ENCODE measurements at places on chromosomes 6 and 20.

DNA sequence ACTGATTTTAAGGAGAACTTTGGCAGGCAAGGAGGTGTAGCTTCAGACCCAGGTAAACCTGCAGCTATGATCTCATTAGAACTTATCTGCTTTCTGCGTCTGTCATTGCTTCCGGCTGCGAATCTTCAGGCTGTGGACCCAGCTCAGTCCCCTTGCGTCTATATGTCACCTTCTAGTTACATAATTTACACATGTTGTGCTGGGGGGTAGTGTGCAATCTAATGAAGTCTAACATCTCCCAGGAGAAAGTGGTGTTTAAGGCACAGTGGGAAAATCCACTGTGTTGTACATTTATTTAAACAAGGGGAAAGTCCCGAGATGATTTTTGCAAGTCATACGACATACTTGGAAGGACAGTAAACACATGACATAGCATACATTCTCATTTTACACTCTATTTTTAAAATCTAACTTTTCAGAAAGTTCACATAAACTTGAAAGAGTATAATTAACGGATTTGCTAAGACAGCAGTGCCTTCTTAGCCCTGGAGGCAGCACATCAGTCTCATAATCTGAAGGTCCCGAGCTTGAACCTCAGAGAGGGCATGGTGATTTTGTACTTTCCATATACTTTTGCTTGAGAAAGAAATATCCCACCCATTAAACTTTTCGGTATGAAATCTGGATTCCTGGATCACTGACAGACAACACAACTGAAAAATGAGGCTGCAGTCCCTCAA lies 35.2 kb downstream of the GPX6 start:
- DNase-seq: no peak

DNA sequence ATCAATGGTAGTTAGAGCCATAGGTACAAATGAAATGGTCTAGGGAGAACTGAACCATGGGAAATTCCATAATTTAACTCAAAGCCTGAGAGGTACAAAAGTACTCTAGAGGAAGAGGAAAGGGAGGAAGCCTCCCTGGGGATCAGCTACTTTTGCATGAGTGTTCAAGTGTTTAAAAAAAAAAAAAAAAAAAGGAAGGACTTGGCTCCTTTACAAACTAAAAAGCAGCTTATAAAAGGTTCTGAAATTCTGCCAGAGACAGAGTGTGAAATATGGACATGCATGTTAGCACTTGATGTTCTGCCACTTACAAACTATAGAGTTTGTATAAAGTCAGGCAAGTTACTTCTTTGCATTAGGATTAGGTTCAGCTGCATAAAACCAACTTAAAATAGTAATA lies 290.0 kb downstream of the TBC1D7 start:
- no peak for DNase-seq

DNA sequence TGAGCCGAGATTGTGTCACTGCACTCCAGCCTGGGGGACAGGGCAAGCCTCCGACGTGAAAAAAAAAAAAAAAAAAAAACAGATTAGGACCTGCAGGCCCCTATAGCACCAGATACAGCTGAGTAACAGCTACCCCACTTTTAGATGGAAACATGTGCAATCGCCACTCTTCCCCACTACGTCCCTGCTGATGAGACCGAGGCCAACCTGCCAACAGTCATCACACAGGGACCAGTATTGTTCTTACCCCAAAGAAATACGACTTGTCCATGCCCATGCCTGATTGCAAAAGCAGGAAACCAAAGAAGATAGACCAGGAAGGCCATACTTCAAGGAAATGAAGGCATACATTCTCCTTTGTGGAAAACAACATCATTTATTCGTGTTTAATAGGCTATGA lies 45.8 kb downstream of the ZMYND8 start:
- no peak for DNase-seq

GRCh38 chr20:2801286-2801728 lies 880 bp upstream of the CPXM1 start:
- no peak for DNase-seq

- DNase-seq: no peak
Measured at GRCh38 chr20:6882561-6883291, 115.2 kb downstream of the BMP2 start.

GRCh38 chr20:18176318-18176785 lies 38.7 kb downstream of the KAT14 start:
- DNase-seq: no peak

DNA sequence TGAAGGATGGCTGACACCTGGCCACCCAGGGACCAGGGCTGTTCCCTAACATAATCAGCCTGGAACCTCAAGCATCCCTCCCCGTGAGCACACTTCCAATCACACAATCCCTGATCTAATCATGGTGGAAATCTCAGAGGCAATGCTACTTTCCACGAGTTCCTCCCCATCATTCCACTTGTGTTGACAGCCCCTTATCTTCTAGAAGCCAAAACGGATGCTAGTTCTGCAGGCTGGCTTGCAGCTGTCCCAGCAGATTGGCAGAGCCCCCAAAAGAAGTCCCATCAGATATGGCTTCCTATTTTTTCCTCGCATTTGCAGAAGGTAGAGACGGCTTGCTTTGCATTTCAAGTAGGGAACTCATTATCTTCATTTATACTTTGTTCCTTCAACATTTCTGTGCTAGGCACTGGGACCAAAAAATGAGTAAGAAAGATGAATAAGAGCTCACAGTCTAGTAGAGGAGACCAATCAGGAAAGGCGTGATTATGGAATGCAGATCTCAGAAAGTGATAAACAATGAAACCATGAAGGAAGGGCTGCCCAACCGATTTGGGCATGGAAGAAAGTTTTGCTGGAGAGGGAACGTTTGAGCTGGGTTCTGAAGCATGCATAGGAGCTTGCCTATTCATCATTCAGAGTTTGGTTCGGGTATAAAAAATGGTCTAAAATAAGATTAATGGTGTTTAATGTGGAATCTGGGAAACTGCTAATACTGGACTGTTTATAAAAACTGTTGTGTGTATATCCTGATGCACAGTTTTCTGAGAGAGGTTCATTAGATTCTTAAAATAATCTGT lies 44.6 kb upstream of the TBC1D7 start:
- no peak for DNase-seq

DNA sequence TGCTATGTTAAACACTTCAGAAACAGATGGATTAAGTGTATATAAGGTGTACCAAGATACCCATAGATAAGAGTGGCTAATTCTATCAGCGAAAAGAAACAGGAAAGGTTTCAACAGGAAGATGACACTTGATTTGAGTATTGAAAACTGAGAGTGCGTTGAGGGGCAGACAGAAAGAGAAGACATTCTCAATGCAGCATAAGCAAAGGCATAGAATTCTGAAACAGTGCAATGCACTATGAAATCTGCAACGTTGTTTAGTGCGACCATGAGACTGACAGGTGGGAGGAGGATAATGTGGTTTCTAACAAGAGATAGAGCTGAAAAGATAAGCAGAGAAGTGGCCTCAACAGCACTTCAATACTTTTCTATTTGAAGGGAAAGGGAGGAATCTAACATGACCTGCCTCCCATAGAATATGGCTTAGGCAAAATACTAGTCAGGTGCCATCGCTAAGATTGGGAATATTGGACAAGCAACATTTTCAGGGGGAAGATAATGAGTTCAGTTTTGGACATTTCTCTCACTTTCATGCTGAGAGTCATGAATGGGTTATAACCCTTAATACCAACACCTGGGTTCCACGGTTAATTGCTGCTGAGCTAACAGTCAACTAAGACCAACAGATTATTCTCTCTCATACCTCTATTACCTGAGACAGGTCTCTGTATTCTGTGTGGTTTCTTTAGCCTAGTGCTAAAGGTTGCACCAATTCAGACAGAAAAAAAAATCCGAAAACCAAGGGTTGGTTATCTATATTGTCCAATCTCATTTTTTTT lies 312.9 kb upstream of the ARID1B start:
- no peak for DNase-seq

DNA sequence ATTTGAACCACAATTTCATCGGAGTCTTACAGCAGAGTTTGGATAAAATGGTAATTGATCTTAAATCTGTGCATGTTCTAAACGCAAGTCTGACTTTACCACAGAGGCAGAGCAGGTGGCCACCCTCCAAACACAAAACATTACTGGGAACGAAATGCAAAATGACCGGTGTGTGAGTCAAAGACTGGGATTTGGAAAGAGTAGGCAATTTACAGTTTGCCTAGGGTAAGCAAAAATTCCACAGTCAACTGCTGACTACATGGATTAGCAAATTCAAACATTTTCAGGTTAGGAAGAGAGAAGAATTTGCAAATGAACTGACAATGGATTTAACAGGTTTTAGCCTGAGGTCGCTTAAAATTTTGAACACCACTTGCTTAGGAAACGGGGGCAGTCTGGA lies 444.4 kb downstream of the HDGFL1 start:
- DNase-seq: no peak

DNA sequence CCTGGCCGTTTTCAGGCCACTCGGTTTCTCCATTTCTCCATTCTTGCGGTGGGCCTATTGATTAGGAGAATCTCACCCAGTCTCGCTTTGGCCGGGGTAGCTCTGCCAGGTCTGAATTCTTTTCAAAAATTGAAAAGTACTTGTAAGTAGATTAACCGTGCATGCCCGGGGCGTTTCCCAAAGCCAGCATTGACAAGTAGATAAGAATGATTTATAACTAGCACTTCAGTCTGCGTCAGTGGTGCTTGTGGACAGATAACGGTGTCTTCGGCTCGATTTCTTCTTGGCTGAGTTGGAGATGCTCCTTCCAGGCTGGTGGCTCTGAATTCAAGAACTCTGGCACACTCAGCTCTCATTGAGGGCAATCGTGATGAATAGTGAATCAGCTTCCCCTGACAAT lies 29.0 kb downstream of the SLC24A3 start:
- DNase-seq: no peak

DNA sequence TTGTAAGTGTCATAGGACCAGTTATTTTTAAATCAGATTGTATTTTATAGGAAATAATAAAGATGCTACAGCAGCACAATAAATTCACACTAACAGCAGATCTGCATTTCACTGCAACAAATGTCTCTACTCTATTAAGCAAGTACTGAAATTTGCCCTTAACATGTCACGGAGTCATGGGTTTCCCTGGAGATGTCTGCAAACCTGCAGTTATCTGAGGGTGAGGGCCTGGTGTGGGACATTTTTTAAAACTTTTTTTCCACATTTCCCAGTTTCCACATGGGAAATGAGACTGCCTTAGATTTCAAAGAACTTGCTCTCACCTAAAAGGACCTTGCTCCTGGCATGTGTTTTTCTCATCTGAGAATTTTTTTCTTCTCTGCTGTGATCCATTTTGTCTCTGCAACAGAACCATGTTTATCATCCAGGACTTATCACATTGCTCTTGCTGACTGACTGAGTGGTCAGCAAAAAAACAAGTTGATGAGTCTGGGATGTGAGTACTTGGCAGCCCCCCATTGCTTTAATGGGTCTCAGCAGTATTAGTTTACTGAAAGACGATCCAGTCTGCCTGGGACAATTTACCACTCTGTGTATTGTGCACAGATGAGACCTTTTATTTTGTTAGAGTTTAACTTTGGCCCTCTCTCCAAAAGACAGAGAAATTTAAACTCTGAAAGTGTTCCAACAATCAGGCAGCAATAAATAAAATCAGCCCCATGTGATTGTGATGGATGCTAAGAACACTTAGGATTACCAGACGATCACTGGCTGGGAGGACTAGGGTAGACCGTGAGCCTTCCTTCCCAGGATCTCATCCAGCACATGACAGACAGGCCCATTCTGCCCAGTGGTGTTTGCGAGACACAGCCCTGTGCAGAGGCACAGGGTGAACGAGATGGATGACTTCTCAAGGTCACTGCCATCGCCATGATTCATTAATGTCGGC lies 268.8 kb downstream of the BTBD9 start:
- DNase-seq: no peak

DNA sequence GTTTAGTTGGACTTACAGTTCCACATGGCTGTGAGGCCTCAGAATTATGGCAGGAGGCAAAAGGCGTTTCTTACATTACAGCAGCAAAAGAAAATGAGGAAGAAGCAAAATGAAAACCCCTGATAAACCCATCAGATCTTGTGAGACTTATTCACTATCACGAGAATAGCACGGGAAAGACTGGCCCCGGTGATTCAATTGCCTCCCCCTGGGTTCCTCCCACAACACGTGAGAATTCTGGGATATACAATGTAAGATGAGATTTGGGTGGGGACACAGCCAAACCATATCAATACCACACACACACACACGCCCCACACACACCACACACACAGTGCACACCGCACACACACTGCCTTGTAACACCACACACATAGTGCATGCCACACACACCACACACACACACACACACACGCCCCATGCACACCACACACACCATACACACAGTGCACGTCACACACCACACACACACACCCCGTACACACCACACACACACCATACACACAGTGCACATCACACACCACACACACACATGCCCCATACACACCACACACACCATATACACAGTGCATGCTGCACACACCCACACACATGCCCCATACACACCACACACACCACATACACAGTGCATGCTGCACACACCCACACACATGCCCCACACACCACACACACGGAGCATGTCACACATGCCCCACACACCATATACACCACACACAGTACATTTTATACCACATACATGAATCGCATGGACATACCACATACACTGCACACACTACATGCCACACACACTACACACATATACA lies 310.5 kb downstream of the TAF4 start:
- DNase-seq: no peak

DNA sequence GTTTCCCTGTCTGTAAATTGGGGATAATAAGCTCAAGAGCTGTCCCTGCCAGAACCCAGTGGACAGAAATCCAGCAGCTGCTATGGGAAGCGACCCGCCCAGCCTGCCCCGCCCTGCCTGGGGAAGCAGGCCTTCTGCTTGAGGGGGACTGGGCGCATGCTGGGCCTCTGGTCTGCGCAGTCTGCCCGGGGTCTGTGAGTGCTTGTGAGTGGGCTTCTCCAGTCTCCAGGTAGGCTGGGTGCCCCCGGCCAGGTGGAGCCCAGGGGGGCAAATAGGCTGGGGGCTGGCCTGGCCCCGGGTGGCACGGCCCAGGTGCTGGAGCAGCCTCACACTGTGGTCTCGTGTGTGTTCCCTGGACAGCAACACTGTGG lies 648 bp upstream of the RBBP8NL start:
- DNase-seq: no peak

DNA sequence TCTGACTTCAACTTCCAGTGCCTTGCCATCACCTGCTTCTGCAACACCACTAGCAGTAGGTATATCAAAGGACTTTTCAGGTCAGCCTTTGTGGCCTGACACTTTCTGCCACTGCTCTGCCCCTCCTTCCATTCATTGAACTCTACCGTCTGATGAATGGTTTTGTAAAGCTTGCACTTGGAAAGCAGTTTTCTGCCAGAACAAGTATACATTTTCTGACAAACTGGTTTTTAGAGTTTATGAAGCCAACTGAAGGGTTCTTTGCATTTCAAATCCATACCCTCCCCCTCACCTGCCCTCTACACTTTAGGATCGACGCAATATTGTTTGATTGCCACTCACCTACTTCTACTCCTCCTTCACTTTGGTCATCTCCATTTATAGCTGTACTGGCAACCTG lies 603.1 kb downstream of the HACE1 start:
- no peak for DNase-seq

GRCh38 chr6:132673376-132674094 lies 14.6 kb upstream of the TAAR1 start:
- DNase-seq: no peak
